Umbilical cord (tissue), 2 donors: ENCODE measurements at places on chromosomes 6 and 20. TPM values are rescaled to one million over a fixed set of nuclear protein-coding genes. Genes with fewer than 3 reads are reported as not detected.

GRCh38 chr20:32440069-32440757 is 82.1 kb downstream of the ASXL1 start:
- no peak for DNase-seq

GRCh38 chr6:25423358-25423757 is 144.2 kb downstream of the CARMIL1 start:
- DNase-seq: no peak

DNA sequence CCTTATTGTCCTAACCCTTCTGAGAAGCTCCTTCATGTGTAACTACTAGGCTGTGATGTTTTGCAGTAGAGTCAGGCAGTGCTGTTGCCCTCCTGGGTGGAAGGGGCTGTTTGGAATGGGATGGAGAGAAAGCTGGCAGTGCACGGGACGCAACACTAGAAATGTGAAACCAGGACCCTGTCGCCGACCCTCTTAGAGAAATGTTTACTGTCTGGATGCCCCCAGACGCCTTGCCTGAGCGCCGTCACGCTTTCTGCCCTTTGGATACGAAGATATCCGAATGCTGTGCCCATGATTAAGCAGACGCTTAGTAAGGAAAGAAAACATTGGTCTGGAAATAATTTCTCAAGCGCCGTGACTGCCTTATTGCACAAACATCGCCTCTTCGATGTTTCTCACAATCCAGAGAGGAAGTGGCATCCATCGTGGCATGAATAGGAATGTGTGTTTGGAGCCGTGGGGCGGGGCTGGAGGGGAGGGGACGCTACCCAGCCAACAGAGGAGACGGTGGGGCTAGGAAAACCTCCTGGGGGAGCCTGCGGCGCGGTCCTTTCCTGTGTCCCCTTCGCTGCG is 661 bp upstream of the PPP1R14C start:
- DNase-seq: no peak

DNA sequence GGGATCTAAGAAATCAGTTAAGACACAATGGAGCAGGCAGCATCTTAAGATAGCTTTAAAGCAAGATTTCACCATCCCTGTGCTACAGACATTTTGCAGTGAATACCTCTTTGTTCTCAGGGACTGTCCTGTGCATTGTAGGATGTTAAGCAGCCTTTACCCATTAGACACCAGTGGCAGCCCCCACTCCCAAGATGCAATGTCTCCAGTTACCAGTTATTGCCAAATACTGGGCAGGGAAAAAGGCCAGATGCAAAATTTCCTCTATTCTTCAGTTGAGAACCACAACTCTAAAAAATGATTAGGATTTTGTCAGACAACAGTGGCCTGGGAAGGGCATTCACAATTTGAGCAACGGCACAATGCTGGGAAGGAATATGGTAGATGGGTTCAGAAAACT is 6.1 kb downstream of the FBXO5 start:
- DNase-seq: no peak

GRCh38 chr6:55898342-55898741 is 23.0 kb upstream of the BMP5 start:
- no peak for DNase-seq

DNA sequence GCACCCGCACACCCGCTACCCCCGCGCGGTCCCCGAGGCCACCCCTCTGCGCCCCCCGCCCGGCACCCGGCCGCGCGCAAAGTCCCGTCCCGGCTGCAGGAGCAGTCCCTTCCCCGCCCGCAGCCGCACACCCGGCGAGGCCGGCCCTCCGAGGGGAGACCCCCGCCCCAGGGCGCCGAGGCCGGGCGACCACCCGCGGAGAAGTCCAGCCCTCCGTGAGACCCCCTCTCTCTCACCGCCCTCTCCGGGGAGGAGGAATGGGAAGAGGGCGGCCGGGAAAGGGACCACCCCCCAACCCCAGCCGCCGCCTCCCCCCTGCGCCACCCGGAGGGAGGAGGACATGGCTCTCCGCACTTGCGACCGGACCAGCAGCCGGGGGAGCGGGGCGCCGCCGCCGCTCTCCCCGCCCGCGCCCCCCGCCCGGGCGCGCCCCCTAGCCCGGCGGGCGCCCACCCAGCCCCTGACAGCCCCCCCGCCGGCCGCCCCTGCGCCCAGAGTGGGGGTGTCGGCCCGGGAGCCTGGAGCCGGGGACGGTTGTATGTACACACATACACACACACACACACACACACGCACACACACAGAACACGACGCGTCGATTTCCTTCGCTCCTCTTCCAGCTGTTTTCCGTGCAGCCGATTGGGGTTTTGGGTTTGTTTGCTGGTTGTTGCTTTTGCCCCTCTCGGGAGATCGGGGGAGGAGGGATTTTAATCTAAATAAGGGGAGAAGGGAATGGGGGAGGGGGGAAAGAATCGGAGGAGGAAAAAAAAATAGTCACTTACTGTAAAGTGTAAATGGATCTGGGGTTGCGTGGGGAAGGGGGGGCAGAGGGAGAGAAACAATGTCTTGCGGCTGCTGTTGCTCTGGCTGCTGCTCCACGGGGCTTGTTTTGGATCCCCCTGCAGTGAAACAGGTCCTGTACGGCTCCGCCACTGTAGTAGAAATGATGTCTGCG is at the start of gene ATXN1:
Gene ATXN1 (minus strand): TSS at position 945 of the 955 bp plus-strand sequence.
- peak; percentile 76 for DNase-seq

DNA sequence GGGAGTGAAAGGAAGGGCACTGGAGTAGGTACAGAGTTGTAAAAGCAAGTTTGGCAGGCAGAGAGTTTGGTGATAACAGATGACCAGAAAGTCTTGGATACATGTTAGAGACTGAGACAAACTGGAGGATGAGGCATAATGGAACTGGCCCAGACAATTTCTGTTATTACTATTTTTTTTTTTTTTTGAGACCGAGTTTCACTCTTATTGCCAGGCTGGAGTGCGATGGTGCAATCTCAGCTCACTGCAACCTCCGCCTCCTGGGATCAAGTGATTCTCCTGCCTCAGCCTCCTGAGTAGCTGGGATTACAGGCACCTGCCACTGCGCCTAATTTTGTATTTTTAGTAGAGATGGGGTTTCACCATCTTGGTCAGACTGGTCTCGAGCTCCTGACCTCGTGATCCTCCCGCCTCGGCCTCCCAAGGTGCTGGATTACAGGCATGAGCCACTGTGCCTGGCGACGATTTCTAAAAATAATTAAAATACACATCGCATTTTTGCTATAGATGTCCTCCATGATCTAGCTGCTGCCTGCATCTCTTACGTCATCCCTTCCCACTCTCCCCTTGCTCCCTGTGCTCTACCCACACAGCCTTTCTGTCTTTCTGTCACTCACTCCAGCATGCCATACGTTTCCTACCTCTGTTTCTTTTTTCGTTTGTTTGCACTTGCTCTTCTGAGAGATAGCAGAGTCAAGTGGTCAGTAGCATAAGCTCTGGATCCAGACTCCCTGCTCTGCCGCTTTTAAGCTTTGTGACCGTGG is 23.5 kb downstream of the MAPK14 start:
- DNase-seq: no peak

DNA sequence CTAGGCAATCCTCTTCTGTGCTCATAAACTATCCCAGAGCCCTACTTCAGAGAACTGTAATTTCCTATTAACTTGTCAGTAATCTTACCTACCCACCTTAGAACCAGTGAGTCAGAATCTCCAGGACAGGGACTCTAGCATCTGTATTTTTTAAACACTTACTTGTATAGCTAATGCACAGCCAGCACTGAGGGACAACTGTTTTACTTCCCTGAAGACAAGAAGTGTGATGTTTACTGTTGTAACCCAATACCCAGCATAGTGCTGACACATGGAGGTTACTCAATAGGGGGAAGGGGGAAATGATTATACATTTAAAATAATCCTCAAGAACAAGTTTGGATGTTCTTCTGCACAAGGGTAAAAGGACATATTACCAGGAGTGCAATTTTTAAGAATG is 130.8 kb downstream of the BTBD9 start:
- peak; percentile 29 for DNase-seq

The OR2H1 gene
- 1.2 TPM for total RNA-seq

The MPC1 gene
- total RNA-seq: 36.4 TPM

The GLP1R gene
- total RNA-seq: 2.6 TPM

The TMEM200A gene
- total RNA-seq: 22.1 TPM

The MUCL3 gene
- total RNA-seq: 2.4 TPM
